Tracheal epithelial cell (primary cell): ENCODE measurements at places on chromosomes 12 and 14. TPM values are rescaled to one million over a fixed set of nuclear protein-coding genes. Genes with fewer than 3 reads are reported as not detected.

HAL gene
- total RNA-seq = 0.21 and 0.24 TPM in 2 replicates

FAM181A gene
- not detected in 2 replicates for total RNA-seq

IL31 gene
- total RNA-seq = not detected in 2 replicates

DLGAP5 gene
- total RNA-seq = 0.43 and 2.7 TPM in 2 replicates

GALNT16 gene
- total RNA-seq = not detected in 2 replicates

TMED8 gene
- total RNA-seq = 8.9 and 9.8 TPM in 2 replicates

CCNT1 gene
- total RNA-seq = 17.8 and 24.9 TPM in 2 replicates
